ENCODE measurements at places on chromosomes 16 and 17.

DNA sequence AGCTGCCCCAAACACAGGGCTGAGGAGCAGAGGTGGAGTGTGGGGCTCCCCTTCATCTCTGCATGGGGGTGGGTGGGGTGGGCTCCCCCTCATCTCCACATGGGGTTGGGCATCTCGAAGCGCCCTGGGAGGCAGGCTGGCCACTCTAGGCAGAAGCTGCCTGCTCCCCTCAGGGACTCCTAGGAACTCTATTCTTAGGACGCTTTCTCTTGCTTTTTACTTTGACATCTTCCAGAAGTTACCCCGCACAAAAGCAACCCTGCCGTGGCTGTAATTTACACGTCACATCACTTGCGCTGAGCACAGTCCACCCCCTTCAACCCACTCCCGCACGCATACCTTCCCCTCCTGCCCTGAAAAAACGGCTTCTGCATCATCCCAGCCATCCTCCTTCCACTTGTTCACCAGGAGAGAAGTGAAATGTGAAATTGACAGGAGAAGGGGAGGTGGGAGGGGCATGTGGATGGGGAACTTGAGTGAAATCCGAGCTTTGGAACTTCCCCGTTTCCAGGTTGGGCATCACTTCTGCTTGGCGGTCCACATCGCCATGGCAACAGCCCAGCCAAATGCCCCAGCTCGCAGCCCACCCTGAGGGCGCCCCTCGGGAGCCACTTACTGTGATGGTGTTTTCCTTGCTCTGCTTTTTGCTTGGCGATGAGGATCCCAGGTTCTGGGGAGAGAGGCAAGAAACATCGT lies 53.7 kb upstream of the RCVRN start:
- no peak for DNase-seq

DNA sequence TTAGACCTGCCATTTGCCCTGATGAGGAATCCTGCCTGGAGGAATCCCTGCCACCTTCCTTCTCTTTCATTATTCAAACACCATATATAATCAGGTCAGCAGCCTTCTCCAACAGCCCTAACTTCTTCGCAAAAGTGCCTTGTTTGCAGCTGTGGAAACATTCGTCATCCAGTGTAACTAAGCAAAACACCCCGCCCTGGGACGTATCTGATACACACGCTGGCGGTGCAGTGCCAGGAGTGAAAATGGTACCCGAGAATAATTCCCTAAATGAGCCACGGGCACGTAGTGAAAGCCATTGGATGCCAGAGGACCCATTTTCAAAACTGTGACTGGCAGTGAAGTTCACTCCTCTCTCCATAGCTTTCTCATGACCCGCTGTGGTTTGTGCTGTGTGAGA lies 73.7 kb downstream of the IRX3 start:
- no peak for DNase-seq

DNA sequence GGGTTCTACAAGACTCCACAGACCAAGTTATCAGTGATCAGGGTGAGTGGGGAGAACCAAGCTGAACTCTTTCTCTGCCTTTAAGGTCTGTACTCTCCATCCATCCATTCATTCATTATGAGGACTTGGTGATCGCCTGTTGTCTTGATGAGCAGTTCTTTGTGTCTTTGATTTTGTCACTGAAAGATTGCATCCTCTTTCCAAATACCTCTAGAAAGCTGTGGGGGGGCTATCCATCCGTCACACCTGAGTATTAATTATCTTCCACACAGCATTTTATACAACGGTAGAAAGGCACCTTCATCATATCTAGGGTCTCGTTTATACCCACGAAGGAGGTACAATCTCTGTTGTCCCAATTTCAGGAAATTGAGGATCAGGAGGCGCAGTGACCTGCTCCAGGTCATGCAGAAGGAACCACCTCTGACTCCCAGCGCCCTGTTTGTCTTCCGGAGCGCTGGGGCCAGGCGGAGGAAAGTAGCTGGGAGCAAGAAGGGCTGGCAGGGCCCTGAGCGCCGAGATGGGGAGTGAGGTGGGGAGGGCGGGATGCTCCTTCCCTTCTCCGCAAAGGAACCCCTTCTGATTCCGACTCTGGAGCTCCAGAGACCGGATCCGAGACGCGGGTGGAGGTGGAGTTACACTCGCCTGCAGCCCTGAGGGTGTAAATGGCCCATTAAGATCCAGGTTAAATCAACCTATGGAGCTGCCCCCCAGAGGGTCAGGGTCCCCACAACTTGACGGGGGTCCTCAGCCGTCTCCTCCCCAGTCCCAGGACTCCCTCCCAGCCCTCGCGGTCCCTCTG lies 605 bp upstream of the ABAT start:
- DNase-seq = no peak

- DNase-seq = peak; percentile 68
Measured at GRCh38 chr17:39667945-39668924, at the start of gene PNMT. TSS of gene PNMT (plus strand) at chr17:39668453. CDS start at chr17:39668476, 23 bp downstream.

DNA sequence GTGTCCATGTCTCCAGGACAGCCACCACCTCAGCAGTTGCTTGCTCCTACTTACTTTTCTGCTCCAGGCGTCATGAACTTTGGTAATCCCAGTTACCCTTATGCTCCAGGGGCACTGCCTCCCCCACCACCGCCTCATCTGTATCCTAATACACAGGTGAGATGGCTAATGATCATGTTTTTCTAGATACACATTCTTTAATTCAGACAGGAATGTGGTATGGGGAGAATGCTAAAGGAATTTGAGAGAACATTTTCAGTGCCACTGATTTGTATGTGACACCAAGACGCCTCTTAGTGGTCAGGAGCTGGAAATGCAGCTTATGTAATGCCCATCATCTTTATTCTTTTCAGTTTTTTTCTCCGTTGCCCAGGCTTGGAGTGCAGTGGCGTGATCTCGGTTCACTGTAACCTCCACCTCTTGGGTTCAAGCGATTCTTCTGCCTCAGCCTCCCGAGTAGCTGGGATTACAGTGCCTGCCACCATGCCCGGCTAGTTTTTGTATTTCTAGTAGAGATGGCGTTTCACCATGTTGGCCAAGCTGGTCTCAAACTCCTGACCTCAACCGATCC lies 8.9 kb upstream of the RAPGEFL1 start:
- peak; percentile 71 for DNase-seq

Measured in hepatic stellate cell (primary cell).